ENCODE measurements at places on chromosomes 11 and 22. TPM values are rescaled to one million over a fixed set of nuclear protein-coding genes. Genes with fewer than 3 reads are reported as not detected.

- DNase-seq: no peak
These were observed 48.9 kb downstream of the APOL1 start for GRCh38 chr22:36301851-36302250.

DNA sequence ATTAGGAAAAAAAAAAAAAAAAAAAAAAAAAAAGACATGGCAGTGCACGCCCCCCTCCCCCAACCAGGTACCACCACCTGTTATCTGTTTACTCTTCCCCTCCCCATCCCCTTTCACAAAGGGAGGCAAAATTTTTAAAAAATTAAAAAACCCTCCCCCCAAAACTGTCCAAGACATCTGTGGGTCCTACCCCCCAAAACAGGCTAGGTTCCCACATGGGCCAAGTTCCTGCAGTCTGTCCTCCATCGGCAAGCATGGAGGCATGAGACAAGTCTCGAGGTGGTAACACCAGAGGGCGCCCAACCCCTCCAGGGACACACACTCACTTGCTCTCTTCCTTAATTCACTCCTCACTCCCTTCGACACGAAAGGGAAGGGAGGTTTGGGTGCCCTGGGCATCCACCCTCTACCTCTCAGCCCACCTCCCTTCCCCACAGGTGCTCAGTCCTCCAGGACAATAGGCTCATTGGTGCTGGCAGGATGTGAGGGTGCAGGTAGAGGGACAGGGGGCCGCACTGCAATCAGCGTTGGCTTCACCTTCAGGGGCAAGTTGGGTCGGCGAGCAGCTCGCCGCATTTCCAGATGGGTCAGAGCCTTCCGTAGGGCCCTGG lies 2.2 kb upstream of the TUT1 start:
- DNase-seq: peak; percentile 42

DNA sequence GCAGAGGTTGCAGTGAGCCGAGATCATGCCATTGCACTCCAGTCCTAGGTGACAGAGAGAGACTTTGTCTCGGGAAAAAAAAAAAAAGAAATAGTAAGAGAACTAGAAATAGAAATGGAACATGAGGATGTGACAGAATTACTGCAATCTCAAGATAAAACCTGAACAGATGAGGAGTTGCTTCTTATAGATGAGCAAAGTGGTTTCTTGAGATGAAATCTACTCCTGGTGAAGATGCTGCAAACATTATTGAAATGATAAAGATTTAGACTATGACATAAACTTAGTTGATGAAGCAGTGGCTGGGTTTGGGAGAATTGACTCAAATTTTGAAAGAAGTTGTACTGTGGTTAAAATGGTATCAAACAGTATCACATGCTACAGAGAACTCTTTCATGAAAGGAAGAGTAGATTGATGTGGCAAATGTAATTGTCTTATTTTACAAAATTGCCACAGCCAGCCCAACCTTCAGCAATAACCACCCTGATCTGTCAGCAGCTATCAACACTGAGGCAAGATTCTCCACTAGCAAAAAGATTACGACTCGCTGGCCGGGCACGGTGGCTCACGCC lies 13.7 kb downstream of the XNDC1N start:
- no peak for DNase-seq

DNA sequence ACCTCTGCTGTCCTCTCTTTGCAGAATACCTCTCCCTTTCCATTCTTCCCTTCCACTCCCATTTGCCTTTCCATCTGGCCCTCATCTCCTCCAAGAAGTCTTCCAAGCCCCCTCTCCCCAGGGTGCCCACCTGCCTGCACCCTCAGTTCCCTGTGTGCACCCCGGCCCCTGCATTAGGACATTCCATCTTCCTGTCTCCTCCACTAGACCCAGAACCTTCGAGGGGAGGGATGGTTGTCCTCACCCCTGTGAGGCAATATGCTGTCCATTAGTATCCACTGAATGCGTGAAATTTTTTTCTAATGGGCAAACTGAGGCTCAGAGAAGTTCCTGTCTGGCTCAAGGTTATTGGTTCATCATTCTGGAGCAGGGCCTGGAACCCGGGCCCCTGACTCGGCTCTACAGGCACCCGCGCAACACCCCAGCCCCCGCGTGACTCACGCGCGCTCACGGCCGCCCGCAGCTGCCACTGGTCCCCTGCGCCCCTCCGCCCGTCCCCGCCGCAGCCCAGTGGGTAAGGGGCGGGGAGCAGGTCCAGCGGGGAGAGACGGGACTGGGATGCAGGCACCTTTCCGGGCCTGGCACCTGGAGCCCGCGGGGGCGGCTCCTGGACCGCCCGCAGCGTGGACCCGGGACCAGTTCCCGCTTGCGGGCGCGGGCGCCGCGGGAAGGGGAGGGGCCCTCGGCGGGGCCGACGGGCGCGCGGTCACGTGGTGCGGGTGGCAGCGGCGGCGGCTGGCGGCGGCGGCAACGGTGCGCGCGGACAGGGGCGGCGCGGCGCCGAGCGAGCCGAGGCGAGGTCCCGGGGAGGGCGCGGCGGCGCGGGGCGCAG lies 7.0 kb downstream of the SEPTIN3 start:
- no peak for DNase-seq

The SLC17A6 gene
- not detected for polyA plus RNA-seq

- no peak for DNase-seq
These were observed 639.7 kb downstream of the TBC1D22A start for GRCh38 chr22:47401976-47402770.

DNA sequence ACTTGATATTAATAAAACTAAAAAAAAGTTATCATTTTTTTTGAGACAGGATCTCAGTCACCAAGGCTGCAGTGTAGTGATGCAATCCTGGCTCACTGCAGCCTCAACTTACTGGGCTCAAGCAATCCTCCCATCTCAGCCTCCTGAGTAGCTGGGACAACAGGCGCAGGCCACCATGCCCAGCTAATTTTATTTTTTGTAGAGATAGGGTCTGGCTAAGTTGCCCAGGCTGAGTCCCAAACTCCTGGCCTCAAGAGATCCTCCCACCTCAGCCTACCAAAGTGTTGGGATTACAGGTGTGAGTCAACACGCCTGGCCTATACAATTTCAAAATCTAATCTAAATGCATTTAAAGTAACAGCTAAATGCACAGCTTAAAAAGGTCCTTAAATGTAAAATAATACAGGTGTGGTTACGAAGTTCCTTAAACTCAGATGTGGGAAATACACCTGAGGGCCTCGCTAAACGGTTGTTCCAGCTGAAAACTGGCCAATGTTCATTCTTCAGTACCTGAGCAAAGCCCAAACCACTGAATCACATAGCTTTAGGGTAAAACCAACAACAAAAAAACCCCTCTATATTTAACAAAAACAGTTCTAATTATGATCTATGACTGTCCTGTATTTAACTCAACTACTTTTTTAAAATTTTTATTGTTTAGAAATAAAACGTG lies 11.8 kb downstream of the NAP1L4 start:
- DNase-seq: no peak

DNA sequence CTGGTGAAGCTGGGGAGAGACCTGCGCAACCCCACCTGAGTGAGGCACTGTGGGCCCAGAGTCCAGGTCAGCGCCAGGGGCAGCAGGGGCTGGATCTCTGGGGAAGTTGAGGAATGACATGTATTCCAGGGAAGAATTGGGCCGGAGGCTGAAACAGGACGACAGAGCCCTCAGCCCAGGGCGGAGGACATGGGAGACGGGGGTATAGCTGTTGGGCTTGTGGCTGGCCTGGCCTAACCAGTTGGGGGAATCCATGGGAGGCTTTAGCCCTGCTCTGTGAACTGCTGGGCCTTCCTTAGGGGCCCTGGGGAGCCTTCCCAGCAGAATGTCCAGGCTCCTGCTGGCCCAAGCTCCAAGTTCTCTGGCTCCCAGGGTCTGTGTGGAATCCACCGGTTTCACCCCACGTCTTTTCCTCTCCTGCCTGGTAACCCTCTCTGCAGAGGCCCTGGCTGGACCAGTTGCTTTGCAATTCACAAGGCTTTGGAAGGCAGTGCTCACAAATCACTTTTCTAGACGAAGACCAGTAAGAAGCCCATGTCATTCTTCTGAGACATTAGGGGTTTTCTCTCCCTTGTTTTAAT lies 50.4 kb upstream of the KCNQ1OT1 start:
- no peak for DNase-seq

GRCh38 chr11:131504199-131504949 lies 134.0 kb downstream of the NTM start:
- DNase-seq: no peak

The OR8H2 gene
- not detected for polyA plus RNA-seq

GRCh38 chr11:121367001-121367843 lies 74.7 kb downstream of the SC5D start:
- peak; percentile 82 for DNase-seq

DNA sequence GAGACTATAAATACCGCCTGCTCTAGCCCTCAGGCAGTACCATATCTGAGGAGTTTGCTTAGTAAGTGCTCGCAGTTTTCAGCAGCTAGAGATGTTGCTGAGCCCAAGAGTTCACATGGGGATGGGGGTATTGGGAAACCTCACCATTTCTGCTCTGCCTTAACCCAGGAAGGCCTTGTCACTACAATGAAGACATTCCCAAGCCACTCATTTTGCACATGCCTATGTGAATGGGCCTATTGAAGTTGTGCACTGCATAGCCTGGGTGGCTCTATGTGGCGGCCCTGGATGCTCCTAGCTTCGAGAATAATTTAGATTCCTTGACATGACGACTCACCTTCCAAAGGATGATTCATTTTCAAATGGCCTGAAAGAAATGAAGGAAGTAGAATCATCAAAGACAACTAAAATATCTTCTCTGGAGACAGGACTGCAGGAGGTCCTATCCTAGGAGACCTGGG lies 163.4 kb downstream of the ADAMTS15 start:
- DNase-seq: no peak

DNA sequence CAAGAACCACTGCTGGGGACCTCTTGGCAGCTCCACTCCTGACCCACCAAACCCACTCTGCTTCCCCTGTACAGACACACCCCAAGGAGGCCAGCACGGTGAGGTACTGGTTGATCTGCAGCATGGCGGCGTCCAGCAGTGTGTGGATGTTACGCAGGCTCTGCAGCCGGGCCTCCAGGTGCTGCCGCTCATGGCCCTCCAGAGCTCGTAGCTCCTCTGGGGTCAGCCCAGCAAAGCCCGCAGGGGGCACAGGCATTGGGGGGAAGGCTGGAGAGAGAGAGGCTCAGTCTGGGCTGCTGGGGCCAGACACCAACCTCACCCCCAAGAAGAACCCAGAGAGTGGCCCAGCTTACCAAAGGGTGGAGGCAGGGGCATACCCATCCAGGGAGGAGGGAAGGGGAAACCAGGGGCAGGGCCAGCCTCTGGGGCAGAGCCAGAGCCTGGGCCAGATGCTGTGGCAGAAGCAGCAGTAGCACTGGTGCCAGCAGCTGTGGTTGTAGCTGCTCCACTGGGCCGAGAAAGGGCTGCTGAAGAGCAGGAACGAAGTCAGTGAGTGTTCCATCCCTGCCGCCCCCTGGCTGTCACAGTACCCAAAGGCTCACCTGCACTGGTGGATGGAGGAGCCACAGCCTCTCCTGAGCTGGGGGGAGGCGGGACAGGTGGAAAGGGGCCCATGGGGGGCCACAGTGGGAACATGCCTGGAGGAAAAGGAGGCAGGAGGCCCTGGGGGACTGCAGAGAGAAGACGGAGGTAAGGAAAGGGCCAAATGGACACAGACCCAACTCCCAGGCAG lies 4.5 kb downstream of the SYVN1 start:
- no peak for DNase-seq

DNA sequence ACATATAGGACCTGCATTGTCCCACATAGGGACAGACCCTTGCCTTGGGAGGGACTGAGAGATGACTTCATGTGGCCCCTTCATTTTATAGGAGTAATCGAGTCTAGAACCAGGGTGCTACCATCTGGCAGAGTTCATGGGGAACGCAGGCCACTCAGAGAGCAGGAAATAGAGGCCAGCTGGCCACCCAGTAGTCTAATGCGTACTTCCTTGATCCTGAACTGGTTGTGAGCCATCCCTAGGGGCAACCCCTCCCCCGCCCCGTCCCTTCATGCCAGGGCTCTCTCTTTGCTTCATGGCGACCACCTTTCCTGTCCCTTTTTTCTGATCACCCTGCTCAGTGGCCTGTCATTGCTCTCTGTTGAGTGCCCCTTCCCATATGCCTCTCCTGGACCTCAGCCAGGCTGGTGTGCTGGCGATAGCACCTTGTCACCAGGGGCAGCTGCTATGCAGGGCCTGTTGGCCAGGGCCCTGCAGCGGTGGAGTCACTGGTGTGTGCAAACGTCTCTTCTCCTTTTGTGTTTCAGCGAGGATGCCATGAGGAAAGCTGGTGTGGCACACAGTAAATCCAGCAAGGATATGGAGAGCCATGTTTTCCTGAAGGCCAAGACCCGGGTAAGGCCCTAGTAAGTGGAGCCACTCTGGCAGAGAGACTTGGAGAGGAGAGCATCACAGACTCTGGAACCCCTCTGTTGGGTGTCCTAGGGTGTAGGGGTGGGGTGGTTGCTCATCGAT lies 29.3 kb downstream of the MED15 start:
- no peak for DNase-seq

GRCh38 chr11:111851636-111852035 lies 19.7 kb downstream of the ALG9 start:
- DNase-seq: no peak

GRCh38 chr11:93481279-93481678 lies 61.9 kb downstream of the SMCO4 start:
- no peak for DNase-seq

The FAM76B gene
- 73.9 TPM for polyA plus RNA-seq

GRCh38 chr11:2209370-2209801 lies 37.8 kb upstream of the TH start:
- no peak for DNase-seq

- no peak for DNase-seq
These were observed 142.6 kb downstream of the BRD1 start for GRCh38 chr22:49685116-49685515.

The CARD18 gene
- not detected for polyA plus RNA-seq

GRCh38 chr11:47565340-47566148 lies at the start of gene PTPMT1:
TSS of gene PTPMT1 (plus strand) at chr11:47565599. CDS start at chr11:47565623, 24 bp downstream.
- DNase-seq: peak; percentile 67

The KCNJ4 gene
- polyA plus RNA-seq: not detected

- peak; percentile 40 for DNase-seq
These were observed 726 bp downstream of the PKNOX2 start for GRCh38 chr11:125165111-125165842.

GRCh38 chr11:95450547-95451123 lies 219.6 kb upstream of the SESN3 start:
- peak; percentile 47 for DNase-seq

- DNase-seq: no peak
These were observed 1339.5 kb downstream of the BRD1 start for GRCh38 chr22:48488149-48488551.

DNA sequence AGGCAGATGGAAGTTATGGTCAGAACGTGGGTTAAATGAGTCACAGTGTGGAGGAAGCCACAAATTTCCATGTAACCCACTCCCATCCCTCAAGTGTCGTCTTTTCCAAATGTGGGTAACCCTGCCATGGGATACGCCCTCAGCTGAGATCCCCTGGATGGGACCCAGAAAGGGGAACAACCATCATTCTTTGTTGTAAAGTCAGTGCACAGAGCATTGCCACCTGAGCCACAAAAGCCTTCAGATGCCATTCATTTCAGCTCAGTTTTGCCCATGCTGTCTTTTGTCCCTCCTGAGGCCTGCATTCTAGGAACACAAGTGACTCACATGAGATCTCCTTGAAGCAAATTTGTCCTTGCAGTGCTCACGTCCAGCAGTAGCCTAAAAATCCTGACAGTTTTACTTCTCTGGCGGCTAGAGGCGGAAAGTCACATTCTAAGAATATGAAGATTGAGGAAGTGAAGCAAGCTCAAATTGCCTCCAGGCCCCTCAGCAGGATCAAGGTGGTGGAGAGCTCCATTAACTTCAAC lies 30.6 kb downstream of the MMP13 start:
- no peak for DNase-seq

The CCDC73 gene
- polyA plus RNA-seq: 0.15 TPM

GRCh38 chr11:72629266-72629665 lies 45.0 kb downstream of the PDE2A start:
- no peak for DNase-seq

- no peak for DNase-seq
These were observed 153.4 kb downstream of the LDLRAD3 start for GRCh38 chr11:36097219-36097650.

GRCh38 chr11:122977470-122978298 lies 4.0 kb downstream of the BSX start:
- DNase-seq: no peak

Measured in right lung (tissue), 10 donors.